ENCODE measurements at places on chromosomes 16 and 17. TPM values are rescaled to one million over a fixed set of nuclear protein-coding genes. Genes with fewer than 3 reads are reported as not detected.
A peak's percentile ranks its signal among the peaks of the same experiment; 100 is the strongest.

DNA sequence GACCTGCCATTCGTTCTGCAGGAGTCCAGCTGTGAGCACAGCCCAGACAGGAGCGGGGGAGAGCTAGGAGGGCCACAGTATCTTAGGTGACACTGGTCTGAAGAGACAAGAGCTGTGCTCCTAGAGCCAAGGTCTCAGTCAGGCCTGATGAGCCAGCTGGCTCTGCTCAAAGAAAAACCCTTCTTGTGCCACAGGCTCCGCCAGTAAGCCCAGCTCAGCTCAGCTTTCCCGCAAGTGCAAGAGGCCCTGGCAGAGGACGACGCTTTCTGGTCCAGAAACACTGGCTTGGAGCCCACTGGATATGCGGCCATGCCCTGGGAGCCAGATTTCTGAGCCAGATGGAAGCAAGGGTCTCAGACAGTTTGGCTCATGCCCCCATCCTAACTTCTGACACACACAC lies 23.9 kb downstream of the PEMT start:
- DNase-seq = peak; percentile 37

DNA sequence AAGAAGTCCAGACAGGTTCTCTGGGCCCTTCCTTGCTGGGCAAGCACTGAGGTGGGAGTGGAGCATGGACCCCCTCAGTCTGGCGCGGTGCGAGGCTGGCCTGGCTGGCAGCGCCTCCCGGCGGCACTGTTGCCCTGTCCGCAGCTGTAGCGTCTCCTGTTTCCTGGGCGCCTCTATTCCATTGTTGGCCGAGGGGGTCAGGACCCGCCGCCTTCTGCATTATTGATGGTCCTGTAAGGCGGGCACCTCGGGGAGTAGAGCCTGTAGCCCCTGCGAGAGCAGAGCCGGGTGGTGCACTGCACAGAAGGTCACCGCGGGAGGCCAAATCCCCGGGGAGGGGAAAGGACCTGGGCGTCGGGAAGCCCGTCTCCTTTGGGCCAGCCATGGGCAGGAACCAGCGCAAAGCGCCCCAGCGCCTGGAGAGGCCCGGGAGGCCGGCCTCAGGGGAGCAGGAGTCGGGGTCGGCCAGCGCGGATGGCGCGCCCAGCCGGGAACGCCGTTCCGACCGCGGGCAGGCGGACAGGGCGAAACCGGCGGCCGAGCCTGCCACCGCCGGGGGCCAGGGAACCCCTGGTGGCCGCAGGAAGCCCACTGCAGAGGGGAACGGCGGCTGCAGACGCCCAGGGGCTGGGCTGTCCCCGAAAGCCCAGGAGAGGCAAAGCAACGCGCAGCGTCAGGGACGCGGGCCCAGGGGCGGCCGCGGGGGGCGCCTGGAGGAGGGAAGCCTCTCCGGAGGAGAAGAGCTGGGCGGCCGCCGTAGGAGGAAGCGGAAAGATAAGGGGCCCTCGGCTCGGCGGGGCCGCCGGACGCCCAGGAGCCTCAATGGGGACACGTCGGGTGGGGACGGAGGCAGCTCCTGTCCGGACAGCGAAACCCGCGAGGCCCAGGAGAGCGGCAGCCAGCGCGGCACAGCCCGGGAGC lies at the start of gene MYO15B:
Gene MYO15B, plus strand, starts transcription at position 126 of the 921 bp plus-strand sequence. Its CDS starts 258 bp downstream, at position 384.
- DNase-seq = no peak

GRCh38 chr17:61469949-61470348 lies 17.7 kb downstream of the TBX4 start:
- DNase-seq = no peak

DNA sequence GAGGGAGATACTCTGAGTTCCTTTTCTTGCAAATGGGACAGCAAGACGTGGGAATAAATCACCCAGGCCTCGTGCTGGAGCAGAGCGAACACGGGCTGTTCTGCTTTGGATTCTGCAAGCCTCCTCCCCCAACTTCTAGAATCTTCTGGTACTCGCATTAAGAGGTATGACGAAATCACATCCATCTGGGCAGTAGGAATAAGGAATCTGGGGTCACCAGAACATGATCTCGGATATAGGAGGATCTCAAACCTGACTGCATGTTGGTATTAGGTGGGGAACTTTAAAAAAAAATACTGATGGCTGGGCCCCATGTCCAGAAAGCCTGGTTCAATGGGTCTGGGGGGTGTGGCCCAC lies 49.8 kb upstream of the USP7 start:
- DNase-seq = no peak

- DNase-seq = no peak
Observed at GRCh38 chr16:49419862-49420261, 46.3 kb downstream of the C16orf78 start.

DNA sequence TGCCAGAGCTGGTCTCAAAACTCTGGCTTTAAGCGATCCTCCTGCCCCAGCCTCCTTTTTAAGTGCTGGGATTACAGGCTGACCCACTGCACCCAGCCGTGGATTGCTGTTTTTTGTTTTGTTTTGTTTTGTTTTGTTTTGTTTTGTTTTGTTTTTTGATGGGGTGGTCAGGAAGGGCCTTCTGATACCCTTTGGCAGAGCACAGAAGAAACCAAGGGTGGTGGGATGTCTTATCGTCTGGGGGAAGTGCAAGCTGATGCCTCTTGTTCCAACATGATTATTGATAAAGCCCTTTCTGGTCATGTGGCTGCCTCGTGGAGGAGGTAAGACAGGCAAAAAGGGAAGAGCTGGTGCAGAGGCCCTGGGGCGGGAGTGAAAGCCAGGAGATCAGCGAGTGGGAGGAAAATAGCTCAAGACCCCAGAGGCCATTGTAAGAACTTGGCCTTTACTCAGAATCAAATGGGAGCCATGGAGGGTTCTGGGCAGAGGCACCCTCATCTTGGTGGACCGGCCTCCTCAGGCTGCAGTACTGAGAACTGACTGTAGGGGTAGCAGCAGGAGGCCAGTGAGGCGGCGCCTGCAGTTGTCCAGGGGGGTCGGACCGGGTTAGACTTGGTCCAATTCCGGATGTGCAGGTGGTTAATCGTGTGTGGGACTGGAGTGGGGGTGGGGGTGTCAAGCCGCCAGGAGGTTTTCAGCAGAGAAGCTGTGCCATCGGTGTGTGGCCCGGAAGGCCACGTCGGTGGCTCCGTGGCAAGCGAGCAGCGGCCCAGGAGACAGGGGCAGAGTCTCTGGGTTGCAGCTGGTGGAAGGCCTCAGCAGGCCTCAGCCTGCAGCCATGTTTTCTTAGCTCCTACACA lies 84.4 kb upstream of the GSE1 start:
- DNase-seq = no peak

PROCA1 gene
- 1.1 TPM for total RNA-seq

FXR2 gene
- total RNA-seq = 42.8 TPM

SALL1 gene
- total RNA-seq = not detected

GRCh38 chr17:74332017-74332650 lies 6.1 kb downstream of the KIF19 start:
- no peak for DNase-seq

ZNF287 gene
- 5.9 TPM for total RNA-seq

C17orf100 gene
- not detected for total RNA-seq

PRDM7 gene
- total RNA-seq = not detected

- DNase-seq = no peak
Observed at GRCh38 chr17:62083651-62084050, 18.6 kb upstream of the MED13 start.

GRCh38 chr17:62629556-62630364 lies 2.3 kb downstream of the MRC2 start:
- DNase-seq = no peak

FBXW10B gene
- total RNA-seq = not detected

DNA sequence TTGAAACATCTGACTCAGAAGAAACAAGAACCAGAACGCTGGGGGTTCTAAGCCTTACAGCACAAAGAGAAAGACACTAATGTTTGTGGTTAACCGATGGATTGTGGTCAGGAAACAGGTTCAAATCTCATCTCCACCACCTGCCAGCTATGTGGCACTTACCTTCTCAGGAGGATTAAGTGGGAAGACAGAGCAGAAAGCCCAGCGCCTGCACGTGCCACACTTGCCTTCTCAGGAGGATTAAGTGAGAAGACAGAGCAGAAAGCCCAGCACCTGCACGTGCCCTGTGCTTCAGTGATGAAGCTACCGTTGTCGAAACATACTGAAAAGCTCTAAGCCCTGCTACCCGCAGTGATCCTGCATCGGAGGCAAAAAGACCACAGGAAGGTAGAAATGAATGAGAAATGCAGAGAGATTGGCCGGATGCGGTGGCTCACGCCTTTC lies 90.6 kb downstream of the NXN start:
- no peak for DNase-seq

HS3ST2 gene
- 7.3 TPM for total RNA-seq

- DNase-seq = no peak
Observed at GRCh38 chr16:5321930-5322329, 224.3 kb upstream of the EEF2KMT start.

TUBG2 gene
- total RNA-seq = 47.2 TPM

GRCh38 chr16:77885571-77886295 lies 97.4 kb downstream of the VAT1L start:
- no peak for DNase-seq

GRCh38 chr16:67287960-67288359 lies 8.6 kb downstream of the PLEKHG4 start:
- DNase-seq = no peak

DNA sequence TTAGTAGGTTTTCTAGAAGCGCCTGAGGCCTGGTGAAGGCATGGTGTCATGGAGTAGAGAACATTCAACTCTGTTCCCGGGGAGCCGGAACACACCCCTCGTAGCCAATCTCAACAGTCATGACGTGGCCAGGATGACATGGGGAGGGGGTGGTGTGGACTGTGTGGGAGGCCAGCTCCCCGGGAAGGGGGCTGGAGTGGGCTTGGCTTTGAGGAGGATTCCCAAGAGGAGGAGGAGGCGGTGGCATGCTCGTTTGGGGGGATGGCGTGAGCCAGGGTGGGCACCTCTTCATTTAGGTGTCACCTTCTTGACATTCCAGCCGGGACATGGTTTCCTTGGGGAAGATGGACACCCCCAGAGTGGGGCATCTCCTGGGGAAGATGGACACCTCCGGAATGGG lies 257.5 kb downstream of the SEC14L1 start:
- DNase-seq = no peak

DNA sequence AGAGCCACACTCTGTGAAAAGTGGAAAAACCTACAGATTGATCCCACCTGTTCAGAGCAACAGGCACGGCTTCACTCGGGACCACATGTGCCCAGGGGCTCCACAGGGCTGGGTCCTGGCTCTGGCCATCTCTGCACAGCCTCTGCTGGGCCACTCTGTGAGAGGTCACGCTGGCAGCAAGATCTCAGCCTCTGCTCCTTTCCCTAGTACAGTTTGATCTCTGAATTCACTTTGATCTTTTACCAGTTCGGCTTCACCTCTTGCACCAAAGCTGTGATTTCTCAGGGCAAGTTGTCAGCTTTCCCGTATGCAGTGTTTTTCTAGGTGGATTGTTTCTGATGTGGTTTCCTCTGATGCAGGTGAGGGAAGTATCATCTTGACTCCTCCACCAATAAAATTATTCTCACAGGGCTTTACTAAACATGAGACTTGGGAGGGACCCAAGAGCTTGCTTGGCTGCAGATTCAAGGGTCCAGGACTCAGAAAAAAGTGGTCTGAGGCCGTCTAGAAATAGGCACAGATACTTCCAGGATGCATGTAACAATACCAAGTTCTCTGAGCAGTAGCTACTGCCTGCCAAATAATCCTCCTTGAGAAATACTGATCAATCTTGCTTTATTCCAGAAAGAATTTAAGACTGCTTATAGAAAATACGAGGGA lies 24.0 kb upstream of the ALDH3A1 start:
- DNase-seq = no peak

ASGR1 gene
- 5.4 TPM for total RNA-seq

GRCh38 chr16:57575468-57576277 lies 33.2 kb downstream of the ADGRG5 start:
- DNase-seq = no peak

GRCh38 chr17:31470592-31470991 lies 79.1 kb downstream of the RAB11FIP4 start:
- no peak for DNase-seq

GRCh38 chr17:2964028-2964356 lies 99.4 kb downstream of the OR1D5 start:
- no peak for DNase-seq

Data from thoracic aorta (tissue), 2 donors.